B cell (primary cell): ENCODE measurements at places on chromosomes 6 and 20.

- no peak for DNase-seq
Measured at GRCh38 chr6:136180704-136181511, 69.2 kb downstream of the MTFR2 start.

DNA sequence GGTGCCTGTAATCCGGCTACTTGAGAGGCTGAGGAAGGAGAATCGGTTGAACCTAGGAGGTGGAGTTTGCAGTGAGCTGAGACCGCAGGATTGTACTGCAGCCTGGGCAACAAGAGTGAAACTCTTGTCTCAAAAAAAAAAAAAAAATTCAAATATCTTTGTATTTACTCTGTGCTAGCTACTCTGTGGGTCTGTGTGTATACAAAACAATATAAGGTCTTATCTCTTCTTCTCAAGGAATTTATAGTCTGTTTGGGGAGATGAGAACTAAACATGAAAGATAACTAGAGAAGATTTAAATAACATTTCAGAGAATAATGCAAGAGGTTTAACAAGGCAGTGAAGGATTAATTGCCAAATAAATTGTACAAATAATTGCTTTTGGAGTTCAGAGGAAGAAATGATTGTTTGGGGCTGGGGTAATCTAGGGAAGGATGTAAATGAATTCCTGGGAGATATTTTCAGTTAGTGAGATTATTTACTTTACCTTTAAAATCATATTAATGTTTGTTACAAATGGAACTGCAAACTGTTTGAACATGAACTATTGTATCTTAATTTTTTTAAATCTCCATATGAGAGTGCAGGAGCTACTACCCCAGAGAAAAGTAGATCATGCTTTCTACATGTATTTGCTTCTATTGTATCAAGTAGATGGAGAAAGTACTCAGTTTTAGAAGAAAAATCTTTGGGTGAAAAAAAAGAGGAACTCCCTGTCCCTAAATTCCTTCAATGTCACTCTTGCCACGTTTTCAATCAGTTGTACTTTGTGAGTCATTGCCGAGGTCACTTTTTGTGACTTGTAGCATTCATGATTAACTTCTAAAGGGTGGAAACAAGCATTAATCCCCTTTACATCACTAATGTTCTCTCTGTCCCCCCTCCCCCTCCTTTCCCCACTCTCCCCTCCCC lies 39.0 kb downstream of the NCOA3 start:
- peak; percentile 30 for DNase-seq

DNA sequence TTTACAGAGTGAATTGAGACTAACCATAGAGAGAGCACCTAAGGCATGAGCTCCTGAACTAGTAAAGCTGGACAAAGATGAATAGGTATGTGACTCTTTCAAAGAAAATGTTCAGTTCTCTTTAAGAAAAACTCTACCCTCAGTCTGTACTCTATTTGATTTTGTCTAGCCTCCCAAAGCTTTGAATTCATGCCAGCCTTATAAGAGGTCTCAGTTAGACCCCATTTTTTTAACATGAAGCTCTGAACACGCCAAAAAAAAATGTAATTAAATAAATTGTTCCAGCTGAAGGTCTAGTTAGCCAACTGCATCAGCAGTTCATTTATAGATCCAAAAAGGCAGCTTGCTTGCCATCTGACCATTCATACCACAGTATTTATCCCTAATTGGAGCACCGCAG lies 71.6 kb downstream of the COL9A1 start:
- no peak for DNase-seq

GRCh38 chr20:5656126-5656525 lies 94.1 kb upstream of the SHLD1 start:
- no peak for DNase-seq

GRCh38 chr6:129575378-129576118 lies 134.4 kb downstream of the ARHGAP18 start:
- DNase-seq, result peak; percentile 21

GRCh38 chr6:166402582-166403277 lies 20.0 kb upstream of the MPC1 start:
- DNase-seq, result no peak

DNA sequence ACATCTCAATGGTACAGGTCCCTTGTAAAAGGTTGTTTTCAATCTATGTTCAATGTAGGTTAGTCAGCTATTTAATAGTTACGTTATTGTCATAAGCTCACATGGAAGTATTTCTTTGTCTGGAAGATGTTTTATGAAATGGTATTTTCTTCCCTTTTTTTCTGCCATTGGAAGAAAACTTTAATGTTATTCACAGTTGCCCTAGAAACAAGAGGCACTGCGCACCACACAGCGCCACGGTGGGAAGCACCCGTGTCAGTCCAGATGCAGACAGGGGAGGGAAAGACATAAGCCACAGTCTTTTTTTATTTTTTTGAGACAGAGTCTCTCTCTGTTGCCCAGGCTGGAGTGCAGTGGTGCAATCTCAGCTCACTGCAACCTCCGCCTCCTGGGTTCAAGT lies 82.1 kb downstream of the GCNT2 start:
- no peak for DNase-seq

DNA sequence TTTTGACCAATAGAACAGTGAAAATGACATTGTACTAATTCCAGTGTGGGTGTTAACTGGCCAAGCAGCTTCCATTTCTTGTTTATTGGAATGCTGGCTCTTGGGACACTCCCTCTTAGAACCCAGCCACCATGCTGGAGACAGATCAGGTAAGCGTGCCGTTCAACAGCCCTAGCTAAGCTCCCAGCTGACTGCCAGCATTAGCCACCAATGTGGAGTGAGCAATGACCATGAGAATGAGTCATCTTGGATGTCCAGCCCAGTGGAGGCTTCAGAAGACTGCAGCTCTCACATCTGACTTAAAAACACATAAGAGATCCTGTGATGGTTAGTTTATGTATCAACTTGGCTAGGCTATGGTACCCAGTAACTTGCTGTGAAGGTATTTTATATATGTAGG lies 3.0 kb upstream of the LINC00237 start:
- no peak for DNase-seq
